NCI-H1048 (cell line): ENCODE measurements at places on chromosomes 5 and 9.

GRCh38 chr9:93217706-93218105, 33.8 kb downstream of the WNK2 start:
- DNase-seq: no peak

- no peak for DNase-seq
Measured at GRCh38 chr5:173624282-173624681, 7.8 kb upstream of the BOD1 start.

- DNase-seq: no peak
Measured at GRCh38 chr5:96257904-96258303, 175.1 kb downstream of the PCSK1 start.

- DNase-seq: no peak
Measured at GRCh38 chr5:31743678-31744077, 104.7 kb downstream of the PDZD2 start.
